Activated CD4-positive, alpha-beta T cell treated with anti-CD3 and anti-CD28 coated beads for 48 hours (primary cell): ENCODE measurements at places on chromosomes 2 and 18.

DNA sequence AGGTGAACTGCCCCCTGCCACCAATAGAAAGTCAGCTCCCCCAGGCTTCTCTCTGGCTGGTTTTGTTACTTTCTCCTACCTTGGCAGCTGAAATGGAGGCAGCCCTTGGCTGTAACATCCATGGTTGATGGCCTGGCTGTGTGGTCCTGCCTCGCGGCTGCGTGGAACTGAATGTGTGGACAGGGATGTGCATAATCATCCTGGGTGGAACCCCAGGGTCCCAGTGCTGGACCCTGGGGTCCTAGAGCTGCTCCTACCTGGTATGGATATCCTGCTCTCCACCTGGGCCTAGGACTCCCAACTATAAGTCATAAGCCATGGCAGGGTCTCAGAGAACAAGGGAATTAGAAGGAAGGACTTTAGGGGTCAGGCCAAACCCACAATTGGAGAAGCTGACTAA, 93.5 kb downstream of the CAPN13 start:
- no peak for DNase-seq

GRCh38 chr2:121451398-121451797, 79.3 kb upstream of the RNU4ATAC start:
- no peak for DNase-seq

DNA sequence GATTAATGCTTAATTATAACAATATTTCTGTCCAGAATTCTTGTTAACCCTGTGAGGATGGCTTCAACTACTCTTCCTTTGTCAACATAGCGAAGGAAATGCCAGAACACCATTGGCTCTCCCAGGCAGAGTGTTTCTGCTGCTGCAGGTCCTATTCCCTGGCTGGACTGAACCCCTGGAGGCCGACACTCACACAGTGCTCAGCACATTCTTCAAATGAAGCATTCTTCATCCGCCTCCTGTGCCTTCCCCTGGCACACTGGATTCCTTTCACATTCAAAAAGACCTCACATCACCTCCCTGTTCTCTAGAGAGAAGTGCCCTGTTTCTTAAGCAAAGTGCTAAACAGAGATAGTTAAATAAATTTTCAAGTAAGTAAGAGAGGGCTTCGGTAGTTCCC, 187.3 kb upstream of the MSH6 start:
- no peak for DNase-seq

DNA sequence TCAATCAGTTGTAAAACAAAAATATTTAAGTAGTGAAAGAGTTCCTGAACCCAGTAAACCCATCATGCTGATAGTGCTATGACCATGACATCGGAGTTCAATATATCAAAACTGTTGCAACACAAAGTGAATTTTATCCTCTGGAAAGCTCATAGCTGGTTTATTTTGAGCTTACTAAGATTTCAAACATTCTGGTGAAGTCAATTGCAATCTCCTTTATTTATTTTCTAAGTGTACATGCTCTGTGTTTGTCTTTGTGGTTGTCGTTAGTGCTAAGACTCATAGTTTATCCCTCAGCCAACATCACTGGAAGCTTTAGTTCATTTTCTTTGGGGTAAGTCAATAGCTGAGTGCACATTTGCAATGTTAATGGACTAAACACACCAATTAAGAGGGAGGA, 91.9 kb downstream of the QPCT start:
- no peak for DNase-seq

DNA sequence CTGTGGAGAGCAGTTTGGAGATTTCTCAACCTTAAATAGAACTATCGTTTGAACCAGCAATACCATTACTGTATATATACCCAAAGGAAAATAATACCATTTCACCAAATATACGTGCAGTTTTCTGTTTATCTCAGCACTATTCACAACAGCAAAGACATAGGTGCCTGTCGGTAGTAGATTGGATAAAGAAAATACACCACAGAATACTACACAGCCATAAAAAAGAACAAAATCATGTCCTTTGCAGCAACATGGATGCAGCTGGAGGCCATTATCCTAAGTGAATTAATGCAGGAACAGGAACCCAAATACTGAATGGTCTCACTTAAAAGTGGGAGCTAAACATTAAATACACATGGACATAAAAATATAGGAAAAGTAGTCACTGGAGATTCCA, 81.3 kb downstream of the SMCHD1 start:
- DNase-seq: no peak

DNA sequence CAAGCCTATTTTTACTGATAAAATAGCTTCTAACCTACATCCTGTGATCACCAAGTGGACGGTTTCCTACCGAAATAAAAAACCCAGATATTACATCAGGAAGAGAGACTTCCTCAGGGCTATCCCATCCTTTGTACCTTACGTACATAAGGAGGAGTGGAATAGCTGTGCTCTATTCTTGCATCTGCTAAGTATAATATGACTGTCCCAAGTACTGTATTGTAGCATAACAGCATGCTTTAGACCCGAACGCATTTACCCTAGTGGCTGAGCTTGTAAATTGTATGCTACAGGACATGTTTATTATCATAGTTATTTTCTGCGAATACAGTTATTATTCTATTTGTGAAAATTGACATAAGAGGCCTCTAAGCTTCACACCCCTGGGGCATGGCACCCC, 302.4 kb downstream of the CLIP4 start:
- no peak for DNase-seq

GRCh38 chr18:24426398-24427294, at the start of gene IMPACT:
Gene IMPACT (plus strand): TSS chr18:24426670. CDS start chr18:24426757, 87 bp downstream.
- peak; percentile 81 for DNase-seq

GRCh38 chr18:79427368-79428225, 31.9 kb downstream of the NFATC1 start:
- no peak for DNase-seq

DNA sequence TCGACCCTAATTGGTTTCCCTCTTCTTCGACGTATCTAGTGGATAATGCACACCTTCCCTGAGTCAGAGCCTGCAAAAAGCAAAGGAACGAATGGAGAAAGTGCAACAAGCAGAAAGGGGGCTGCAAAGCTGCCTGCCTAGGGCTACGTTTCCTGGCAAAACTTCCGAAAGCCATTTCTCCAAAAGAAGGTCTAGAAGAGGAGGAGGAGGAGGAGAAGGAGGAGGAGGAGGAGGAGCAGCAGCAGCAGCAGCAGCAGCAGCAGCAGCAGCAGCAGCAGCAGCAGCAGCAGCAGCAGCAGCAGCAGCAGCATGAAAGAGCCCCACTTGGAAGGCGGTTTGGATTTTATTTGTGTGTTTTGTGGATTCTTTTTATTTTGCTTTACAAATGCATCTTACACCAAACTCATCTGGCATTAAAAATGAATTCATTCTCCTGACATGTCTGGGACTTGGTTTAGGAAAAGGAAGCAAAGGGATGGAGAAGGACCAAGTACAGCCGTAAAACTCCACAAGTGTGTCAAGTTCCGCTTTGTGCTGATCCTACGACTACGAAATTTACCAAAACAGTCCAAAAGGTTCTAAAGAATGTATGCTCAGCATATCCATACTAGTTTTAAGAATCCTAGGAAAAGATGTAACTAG, 2.0 kb downstream of the TCF4 start:
- DNase-seq: no peak

DNA sequence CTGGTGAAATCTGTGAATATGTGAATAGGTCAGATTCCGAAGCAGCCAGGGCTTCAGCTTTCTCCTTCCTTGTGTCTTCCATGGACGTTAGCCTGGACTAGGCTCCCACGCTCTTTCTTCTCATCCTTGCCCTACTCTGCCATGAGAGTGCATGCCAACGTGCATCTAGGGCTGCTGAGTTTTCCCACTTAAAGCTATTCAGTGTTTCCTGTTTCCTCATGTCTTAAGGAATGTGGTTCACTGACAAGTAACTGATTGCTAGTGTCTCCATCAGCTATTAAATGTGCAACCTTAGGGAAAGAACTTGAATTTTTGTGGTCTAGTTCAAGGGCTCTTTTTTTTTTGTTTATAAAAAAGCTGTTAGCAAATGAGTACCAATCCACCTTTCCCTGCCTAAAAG, 642.3 kb upstream of the LINC00305 start:
- no peak for DNase-seq
